ENCODE measurements at places on chromosomes 12 and 14. TPM values are rescaled to one million over a fixed set of nuclear protein-coding genes. Genes with fewer than 3 reads are reported as not detected.

BIN2 gene
- 1.5 TPM for total RNA-seq

KRT2 gene
- not detected for total RNA-seq

CLEC2B gene
- 3.7 TPM for total RNA-seq

P2RX2 gene
- total RNA-seq = not detected

SYT1 gene
- 0.38 TPM for total RNA-seq

IL26 gene
- not detected for total RNA-seq

TMEM119 gene
- 0.54 TPM for total RNA-seq

VRTN gene
- total RNA-seq = not detected

FITM1 gene
- 126 TPM for total RNA-seq

MORN3 gene
- total RNA-seq = 0.11 TPM

RIPK3 gene
- 2.9 TPM for total RNA-seq

PPFIA2 gene
- total RNA-seq = 0.35 TPM

PZP gene
- total RNA-seq = 1.3 TPM

SERPINA5 gene
- total RNA-seq = 2.7 TPM

LRTM2 gene
- not detected for total RNA-seq

MLEC gene
- 125 TPM for total RNA-seq

LAG3 gene
- total RNA-seq = 0.22 TPM

AQP2 gene
- total RNA-seq = not detected

ENDOU gene
- 0.11 TPM for total RNA-seq
